ENCODE measurements at places on chromosomes 5 and 9.

DNA sequence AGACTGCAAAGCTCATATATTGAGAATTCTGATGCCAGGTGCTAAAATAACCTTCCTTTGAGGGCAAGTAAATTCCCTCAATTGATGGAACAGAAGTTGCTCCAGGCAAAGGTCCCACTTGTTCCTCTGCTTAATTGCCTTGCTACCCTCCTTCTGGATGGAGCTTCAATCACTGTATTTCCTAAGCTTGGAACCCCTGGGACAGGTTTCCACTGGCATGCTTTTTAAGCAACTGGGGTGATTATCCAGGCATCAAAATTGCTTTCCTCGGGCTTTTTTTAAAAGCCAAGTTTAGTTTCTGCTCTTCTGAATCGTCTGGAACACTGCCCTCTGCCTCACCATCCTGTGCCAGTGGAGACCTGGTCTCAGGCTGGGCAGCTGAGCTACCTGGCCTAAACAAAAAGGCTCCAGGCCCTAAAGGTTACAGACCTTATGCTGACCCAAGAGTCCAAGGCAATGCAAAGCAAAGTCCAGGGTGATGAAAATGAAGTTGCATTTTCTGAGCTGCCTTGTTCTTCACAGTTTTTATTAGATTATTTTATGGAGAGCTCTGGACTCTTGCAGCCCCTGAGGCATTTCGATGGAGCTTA lies 167.9 kb upstream of the CD180 start:
- no peak for DNase-seq

DNA sequence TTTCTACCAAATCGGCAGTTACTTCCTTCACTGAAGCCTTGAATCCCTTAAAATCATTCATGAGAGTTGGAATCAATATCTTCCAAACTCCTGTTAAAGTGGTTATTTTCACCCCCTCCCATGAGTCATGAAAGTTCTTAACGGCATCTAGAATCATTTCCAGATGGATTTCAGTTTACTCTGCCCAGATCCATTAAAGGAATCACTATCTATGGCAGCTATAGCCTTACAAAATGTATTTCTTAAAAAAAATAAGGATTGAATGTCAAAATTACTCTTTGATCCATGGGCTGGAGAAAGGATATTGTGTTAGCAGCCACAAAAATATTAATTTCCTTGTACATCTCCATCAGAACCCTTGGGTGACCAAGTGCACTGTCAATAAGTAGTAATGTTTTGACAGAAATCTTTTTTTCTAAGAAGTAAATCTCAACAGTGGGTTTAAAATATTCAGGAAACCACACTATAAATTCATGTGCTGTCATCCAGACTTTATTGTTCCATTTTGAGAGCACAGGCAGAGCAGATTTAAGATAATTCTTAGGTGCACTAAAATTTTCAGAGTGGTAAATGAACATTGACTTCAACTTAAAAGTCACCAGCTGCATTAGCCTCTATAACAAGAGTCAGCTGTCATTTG lies 767.7 kb downstream of the DTWD2 start:
- no peak for DNase-seq

DNA sequence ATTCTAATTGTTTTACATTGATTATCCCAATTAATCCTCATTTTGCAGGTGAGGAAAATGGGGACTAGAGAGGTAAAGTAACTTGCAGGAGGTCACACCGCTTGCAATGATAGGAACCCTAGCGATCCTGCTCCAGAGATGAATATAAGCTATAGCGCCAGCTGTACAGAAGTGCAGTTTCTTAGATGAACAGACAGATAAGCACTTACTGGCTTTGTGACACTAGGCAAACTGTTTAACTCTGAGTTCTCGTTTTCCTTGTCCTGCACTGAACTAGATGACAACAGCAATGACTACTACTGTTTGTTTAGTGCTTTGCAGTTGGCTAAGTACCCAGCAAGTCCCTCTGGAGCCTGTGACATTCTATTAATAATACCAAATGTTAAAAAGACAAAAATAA lies 11.1 kb downstream of the LHX6 start:
- no peak for DNase-seq

DNA sequence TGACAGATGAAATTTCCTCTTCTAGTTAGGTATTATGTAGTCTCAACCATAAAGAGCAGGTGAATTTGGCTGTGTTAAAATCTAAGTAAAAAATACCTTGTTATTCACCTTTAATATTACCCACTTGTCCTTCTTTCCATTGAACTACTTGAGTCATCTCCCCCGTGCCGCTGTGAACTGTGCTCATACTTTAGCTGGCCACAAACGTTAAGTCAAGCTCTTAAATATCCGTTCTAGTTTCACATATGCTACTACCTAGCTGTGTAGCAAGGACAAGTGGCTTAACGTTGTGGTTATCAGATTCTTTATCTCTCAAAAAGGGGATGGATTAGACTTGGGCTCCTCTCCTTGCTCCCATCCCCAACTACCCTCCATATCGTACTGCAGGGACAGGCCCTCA lies 110.4 kb downstream of the EFNA5 start:
- no peak for DNase-seq

DNA sequence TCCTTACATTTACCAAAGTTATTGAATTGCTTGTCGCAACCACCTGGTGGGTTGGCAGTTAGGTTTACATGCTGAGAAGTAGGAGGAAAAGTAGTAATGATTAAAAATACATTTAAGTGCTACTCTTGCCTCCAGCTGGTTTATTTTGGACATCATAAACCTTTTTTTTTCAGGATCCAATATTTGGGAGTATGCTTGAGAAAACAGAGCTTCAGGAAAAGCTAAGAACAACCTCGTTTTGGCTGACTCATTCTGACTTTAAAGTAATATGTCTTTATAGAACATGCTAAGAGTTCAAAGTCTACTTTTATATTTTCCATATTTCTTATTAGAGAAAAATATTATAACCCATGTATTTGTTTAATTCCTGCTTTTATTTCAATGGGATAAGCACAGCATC lies 41.7 kb upstream of the BNC2 start:
- no peak for DNase-seq

DNA sequence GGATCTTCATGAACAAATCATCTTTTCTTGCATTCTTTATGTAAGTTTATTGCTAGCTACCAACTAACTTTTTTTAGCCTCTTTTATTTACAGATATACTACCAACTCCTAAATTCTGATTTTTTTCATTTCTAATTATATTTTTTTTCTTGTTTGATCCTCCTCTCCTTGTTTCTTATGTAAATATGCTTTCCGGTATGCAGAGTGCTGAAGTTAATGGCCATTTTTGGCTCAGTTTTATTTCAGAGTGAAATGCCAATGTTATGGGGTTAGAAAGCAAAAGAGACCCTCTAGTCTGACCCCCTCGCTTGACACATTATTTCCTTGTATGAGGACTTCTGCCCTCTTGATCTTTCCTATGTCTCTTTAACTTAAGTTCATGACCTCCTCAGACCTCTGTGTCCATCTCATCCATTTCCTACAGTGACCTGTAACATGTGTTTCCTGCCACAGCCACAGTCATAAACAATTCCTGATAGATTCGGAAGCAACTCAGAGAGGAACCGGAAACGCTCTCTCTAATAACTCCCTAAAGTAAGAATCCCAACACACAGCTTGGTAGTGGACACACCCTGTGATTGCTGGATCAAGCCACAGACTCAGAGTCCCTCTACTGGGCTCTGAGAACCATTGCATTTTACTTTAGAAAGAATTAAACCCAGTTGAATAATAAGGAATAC lies 42.9 kb upstream of the AFAP1L1 start:
- DNase-seq = no peak

DNA sequence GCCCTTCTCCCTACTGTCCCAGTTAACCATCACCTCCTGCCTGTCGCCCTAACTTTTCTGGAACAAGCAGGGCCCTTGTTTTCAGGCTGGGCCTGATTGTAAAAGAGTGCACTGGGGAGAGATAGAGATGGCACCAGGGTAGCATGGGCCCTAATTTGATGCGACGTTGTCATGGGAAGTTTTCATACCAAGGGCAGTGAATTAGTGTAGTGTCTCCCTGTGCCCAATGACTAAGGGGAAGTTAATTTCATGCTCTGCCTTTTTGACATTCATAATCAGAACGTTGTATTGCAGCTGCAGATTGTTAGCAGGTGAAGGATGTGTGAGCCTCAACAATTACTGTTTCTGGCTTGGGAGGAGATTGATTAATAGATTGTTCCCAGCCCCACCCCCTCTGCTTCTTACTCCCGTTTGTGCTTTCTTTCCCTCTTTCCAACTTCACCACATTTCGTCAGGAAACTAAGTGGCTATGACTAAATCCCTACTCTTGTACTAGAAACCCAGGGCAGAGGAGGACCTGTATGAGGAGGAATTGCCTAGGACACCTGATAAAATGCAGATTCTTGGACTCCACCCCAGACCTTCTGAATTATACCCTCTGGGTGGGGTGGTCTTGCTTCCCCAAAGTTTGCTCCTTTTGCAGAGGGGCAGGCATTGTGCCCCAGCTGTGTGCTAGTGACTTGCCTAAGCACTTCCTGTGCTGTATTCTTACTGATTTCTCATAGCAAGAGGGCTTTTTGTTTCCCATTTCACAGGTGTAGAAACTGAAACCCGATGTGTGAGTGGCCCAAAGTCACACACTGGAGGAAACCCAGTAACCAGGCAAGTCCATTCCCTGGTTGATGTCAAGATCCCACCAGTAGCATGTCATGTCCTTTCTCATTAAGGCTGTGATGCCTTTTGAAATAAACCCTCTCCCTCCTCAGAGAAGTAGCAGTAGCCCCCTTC lies 56.3 kb downstream of the DAB2IP start:
- no peak for DNase-seq

DNA sequence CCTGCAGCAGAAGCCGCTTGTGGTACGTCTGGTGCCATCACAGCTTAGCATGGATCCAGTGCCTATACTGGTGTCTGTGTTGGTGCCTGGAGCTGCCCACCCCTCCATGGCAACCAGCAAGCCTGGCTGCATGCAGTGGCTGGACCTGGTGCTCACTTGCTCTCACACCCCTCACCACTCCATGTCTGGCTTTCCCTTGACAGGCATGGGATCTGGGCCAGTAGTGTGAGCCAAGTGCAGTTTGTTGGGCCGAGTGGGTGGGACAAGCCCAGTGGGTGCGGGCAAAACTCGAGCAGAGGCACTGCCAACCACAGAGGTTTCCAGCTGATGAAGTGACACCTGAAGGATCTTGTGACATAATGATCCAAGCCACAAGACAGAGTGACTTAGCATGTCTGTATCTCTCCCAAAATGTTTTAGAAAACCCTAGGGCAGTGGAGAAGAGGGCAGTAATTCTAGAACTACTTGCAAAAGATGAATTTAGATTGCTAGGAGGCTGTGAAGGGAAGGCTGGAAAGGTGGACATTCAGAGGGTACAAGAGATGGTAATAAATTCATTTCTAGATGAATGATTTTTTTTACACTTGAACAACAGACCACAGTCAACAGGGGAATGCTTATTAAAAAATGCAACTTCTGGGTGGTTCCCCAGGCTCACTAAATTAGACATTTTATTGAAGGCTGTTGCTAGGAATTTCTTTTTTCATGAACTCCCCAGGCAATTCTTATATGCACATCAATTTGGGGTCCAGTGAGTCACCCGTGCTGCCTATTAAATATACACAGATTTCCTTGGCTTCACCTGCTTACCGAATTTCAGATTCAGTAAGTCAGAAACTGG lies 660.3 kb downstream of the TLR4 start:
- no peak for DNase-seq

Data from Right ventricle myocardium superior (tissue), 1 donor.